ENCODE measurements at places on chromosomes 11 and 22.

DNA sequence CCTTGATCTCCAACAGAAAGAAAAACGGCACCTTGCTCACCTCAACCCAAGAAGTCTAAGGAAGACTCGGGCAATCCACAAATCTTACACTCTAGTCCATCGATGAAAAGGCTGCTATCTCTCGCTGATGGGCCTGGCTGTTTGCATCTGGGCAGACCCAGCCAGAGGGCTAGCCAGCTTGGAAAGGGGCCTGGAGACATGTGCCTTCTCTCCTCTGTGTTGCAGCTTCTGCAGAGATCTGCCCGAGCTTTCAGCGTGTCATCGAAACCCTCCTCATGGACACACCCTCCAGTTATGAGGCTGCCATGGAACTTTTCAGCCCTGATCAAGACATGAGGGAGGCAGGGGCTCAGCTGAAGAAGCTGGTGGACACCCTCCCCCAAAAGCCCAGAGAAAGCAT, 3.2 kb downstream of the SCGB1A1 start:
- DNase-seq = no peak

- peak; percentile 39 for DNase-seq
Observed at GRCh38 chr11:123580557-123581275, 73.7 kb downstream of the SCN3B start.

DNA sequence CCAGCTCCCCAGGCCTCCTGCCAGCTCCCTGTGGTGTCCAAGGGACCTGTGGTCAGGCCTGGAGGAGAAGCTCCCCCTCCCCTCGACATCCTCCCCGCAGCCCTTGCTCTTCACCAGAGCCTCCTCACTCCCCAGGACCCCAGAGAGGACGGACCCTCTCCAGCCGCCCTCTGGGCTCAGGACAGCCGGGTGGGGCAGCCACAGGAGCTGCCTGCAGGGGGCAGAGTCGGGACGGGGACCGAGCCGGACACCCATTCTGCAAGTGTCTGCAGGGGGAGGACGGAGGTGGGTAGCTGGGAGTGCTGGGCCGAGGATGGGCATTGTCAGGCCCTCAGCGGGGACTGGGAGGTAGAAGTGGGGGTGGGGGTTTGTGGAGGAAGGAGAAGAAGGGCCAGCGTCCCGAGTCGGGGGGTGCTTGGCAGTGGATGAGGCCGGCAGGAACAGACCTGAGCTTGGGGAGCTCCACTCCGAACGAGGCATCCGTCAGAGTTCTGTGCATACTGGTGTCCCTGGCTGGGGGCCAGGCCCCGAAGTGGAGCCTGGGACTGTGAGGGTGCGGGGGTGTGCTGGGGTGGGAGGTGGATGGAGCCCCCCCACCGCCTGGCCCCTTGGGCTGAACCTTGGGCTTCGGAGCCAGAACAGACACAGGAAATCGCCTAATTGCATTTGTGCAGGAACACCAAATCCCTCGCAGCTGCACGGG, 15.2 kb downstream of the PRR33 start:
- no peak for DNase-seq

GRCh38 chr11:13120691-13121090, 111.6 kb downstream of the RASSF10 start:
- no peak for DNase-seq

DNA sequence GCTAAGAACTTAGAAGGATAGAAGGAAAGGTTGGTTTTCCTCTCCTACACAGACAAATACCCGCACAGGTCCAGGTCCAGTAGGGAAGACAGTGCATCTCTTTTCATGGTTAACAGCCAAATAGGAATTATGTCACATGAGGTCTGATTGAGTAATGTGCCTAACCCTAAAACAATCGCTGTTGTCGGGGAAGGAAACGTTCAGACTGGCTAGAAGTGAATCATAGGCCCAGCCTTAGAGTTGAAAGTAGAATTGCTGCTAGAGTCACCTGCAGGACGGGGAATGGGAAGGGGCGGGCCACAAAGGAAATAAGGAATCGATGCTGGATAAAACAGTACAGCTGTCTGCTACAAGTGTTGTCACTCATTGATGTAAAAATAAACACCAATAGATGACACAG, 12.4 kb upstream of the HTATIP2 start:
- DNase-seq = no peak

GRCh38 chr22:39777716-39778454, 115.7 kb downstream of the ENTHD1 start:
- no peak for DNase-seq

- DNase-seq = no peak
Observed at GRCh38 chr11:94721565-94722292, 46.4 kb upstream of the AMOTL1 start.

- no peak for DNase-seq
Observed at GRCh38 chr11:66073669-66074068, 3.6 kb downstream of the PACS1 start.

DNA sequence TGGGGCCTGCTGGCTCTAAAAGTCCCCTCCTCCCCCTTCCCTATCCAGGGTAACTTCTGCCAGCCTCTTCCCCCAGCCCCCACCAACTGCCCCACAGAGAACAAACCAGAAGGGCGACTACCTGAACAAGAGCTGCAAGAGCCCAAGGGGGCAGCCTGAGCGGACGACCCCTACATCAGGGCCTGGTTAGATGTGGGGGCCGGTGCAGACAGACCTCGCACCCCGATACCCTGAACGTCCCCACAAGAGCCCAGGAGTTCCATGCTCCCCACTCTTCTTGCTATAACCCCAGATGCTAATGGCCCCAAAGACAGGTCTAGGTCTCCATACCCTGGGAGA, 20.7 kb downstream of the SUN2 start:
- DNase-seq = no peak

DNA sequence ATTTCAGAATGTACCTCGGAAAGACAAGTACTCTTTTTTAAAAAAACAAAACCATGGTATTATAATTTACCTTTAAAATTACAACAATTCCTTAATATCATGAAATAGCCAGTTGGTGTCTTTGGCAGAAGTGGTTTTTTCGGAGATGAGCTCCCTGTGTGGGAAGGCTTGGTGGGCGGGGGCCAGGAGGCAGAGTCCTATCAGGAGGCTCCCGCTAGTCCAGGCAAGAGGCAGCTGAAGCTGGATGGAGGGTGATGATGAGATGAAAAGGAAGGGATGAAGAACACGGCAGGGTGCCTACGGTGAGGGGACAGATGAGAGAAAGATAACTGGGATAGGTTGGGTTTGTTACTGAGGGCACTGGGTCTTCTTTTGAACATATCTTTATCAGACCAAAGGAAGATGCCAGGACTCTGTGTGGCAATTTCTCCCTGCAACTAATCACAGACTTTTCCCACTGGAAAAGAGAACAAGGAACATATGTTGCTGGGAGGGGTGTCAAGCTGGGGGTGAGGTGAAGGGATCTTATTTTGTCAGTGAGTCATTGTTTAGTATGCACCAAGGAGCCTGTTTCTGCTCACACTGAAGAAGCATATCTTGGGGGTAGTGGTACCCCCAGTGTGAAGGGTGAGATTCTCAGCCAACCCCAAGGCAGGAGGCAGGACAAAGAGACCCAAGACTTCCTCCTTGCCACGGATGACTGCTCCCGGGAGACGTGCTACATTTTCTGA, 91.5 kb upstream of the YWHAH start:
- no peak for DNase-seq

- DNase-seq = no peak
Observed at GRCh38 chr11:33932721-33933120, 40.8 kb upstream of the LMO2 start.

DNA sequence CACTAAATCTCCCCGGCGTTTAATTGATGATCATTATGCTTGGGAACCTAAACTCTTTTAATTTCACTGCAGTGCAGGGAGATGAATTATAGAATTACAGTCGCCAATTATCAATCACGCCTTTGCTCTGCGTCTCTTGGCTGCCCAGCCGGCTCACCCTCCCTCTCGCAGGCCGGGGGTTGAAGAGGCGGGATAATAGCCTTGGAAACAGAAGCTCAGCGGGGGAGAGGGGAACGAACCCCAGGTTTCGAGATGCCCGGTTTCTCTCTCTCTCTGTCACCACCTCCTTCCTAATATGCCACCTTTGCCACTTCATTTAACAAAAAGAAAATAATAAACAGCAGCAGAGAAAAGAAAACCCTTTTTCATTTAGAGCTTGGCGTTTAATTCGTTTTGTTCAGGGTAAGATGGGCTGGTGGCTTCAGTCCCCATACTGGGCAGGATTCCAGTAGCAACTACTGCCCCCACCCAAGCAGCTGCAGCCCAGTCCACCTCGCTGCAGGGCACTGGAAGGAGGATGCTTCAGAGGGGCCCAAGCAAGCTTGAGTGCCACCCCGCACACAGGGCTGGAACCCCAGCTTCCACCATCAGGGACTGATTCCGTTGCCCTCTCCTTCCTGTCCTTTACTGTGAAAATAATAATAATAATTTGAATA, 271.7 kb downstream of the BUD13 start:
- DNase-seq = no peak

DNA sequence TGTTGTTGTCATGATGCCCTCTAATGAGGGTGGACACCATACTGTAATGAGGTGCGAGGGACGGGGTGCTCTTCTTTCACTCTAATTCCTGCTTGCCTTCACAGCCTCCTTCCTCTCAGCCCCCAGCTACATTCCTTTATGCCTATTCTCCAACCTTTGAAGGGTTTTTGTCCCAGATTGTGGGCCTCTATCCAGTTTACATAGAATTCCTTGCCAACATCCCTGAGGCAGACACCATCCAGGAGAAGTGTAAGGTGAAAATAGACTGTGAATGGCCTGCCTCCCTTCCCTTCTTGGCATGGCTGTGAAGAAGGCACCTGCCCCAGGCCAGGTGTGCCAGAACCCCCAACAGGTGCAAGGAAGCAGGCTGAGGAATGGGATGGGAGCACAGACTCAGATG, 122.3 kb downstream of the CHST1 start:
- no peak for DNase-seq

DNA sequence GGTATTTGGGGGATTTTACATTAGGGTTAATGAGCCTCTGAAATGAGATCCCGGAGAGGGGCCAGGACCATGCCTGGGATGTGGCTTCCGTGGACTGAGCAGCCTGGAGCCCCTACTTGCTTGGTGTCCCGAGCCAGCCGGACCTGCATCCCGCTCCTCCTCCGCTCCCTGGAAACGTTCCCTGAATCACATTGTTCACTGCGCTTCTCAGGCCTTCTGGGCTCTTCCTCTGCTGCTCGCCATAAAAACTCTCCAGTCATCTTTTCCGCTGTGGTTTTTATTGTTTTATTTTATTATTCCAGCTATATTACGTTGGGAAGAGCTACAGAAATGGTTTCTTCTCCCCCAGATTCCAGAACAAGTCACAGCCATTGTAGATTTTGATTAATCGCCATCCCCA, 13.3 kb upstream of the KCNQ1OT1 start:
- DNase-seq = no peak

- DNase-seq = peak; percentile 25
Observed at GRCh38 chr22:17213976-17214375, 5.3 kb downstream of the ADA2 start.

DNA sequence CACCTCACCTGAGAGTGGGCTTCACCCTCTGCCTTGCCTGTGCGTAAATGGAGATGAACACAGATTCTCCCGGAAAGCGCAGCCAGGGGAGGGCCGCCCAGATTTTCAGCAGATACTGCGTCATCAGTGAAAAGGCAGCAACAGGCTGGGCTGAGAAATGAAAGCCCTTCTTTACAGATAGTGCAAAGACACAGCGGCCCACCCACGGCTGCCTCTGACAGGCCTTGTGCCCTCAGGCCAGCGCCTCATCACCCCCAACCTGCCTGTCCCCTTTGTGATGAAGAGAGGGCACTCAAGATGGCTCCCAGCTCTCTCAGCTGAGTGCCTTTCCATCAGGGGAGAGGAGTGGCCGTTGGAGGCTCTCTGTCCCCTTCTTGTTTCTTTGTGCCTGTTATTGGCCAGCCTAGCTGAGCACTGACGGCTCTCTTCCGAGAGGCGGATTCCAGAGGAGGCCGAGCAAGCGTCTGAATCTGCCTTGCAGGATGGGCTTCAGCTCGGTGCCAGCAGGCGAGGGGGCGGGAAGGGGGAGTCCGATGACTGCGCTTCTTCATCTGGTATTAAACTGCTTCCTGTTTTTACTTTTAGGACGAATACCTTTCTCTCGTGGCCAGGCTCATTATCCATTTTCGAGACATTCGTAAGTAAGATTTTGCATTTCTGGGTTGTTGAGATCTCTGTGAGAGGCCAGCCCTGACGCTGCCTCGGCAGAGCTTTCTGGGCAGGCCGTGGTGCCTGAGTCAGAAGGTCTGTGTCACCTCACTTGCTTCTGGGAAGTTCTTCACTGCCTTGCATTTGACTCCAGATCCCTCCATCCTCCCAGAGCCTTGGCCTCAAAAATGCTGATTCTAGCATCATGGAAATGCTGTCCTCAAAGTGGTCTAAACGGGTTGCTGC, 43.7 kb downstream of the MED15 start:
- DNase-seq = peak; percentile 55

GRCh38 chr11:78149646-78150045, 10.2 kb upstream of the ALG8 start:
- DNase-seq = no peak

GRCh38 chr22:23256986-23257888, 76.9 kb downstream of the BCR start:
- DNase-seq = no peak

DNA sequence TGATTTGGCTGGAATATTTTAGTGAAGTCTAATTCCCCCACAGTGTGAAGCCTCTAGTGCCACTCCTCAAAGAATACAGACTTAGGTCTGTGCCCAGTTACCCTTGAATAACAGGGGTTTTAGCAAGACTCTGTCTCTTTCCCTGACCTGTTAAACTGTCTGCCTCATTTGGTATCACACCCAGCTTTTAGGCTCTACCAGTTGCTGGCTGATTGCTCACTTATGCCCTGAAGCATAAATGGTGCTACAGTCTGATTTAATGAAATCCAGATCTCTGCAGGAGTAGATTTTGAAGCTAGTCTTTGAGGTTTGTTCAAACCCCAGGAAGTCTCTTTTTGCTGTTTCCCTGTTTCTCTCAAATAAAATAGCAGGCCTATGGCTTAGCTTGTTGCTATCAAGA, 45.2 kb upstream of the LIPT2 start:
- DNase-seq = no peak

DNA sequence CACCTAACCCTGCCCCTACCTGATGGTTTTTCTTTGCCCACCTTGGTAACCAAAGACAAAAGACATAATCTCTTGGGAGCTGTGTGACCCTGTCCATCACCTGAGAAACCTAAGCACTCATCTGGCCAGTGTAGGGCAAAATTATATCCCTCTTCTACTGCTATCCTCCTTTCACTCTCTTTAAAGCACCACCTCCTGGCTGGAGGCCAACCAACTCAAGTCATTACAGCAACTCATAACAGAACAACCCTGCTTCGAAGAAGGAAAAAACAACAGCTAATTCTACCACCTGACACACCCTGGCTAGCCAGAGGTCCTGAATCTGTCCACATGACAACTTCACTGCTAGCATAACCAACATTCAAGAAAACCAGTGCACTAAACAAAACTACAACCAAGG, 45.5 kb downstream of the GAS2 start:
- DNase-seq = no peak

GRCh38 chr11:43941257-43941994, 1.0 kb upstream of the C11orf96 start:
- no peak for DNase-seq
